ENCODE measurements at places on chromosomes 2 and 18. TPM values are rescaled to one million over a fixed set of nuclear protein-coding genes. Genes with fewer than 3 reads are reported as not detected.

Gene GTF3C2
- total RNA-seq = 81.7 TPM

Gene LDLRAD4
- total RNA-seq = 27.3 TPM

Gene NPHP1
- 1.9 TPM for total RNA-seq

Gene UGT1A4
- not detected for total RNA-seq

Gene IL36A
- total RNA-seq = not detected

Gene TUBB8B
- total RNA-seq = not detected

Gene EFHD1
- 0.22 TPM for total RNA-seq

DNA sequence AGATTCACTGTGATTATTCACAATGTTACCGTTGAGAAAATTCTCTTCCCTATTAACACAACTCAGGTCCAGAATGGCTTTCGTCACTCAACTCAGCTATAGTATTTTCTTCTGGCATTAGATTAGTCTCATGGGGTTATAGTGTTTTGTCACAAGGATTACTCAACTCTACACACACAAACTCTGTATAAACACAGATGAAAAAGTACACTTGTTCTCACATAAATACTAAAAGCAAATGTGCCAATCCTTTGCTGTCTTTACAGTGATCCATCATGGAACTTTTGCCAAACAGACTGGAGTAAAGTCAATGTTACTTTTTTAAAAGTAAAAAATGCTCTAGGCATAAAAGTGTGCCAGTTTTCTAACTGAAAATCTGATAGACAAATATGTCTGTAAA, 267.6 kb downstream of the RBM43 start:
- no peak overlapping the region for H3K27ac ChIP-seq
- no peak overlapping the region for H3K4me3 ChIP-seq
- H3K4me1 ChIP-seq = no peaks in the 10 kb centered on the region
- H3K36me3 ChIP-seq = no peaks in the 10 kb centered on the region

DNA sequence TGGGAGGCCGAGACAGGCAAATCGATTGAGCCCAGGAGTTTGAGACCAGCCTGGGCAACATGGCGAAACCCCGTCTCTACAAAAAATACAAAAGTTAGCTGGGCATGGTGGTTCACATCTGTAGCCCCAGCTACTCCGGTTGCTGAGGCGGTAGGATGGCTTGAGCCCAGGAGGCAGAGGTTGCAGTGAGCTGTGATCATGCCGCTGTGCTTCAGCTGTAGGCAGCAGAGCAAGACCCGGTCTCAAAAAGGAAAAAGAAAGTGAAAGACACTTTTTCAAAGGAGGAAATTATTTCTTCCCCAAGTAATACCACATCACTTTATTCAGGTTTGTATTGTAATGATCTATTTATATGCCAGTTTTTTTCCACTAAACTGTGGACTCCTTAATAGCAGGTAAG, 35.7 kb upstream of the TAF4B start:
- H3K27ac ChIP-seq = no peak overlapping the region
- H3K36me3 ChIP-seq = no peaks in the 10 kb centered on the region
- H3K4me3 ChIP-seq = peak overlapping the region; percentile 3
- H3K4me1 ChIP-seq = peaks cover 3% of the 10 kb centered on the region

- no peak overlapping the region for H3K4me3 ChIP-seq
- no peaks in the 10 kb centered on the region for H3K36me3 ChIP-seq
- H3K27me3 ChIP-seq = no peaks in the 10 kb centered on the region
- DNase-seq = no peak
- H3K4me1 ChIP-seq = no peaks in the 10 kb centered on the region
These were observed 24.1 kb downstream of the GULP1 start for GRCh38 chr2:188315750-188316149.

GRCh38 chr2:1742681-1743395, 1.5 kb downstream of the PXDN start:
- no peaks in the 10 kb centered on the region for H3K4me1 ChIP-seq
- no peak for DNase-seq
- no peak overlapping the region for H3K4me3 ChIP-seq
- peaks cover 5% of the 10 kb centered on the region for H3K27me3 ChIP-seq

- DNase-seq = no peak
- H3K36me3 ChIP-seq = no peaks in the 10 kb centered on the region
- no peaks in the 10 kb centered on the region for H3K27me3 ChIP-seq
- H3K4me3 ChIP-seq = no peak within 1 kb of the TSS
- H3K4me1 ChIP-seq = no peaks in the 10 kb centered on the region
- H3K27ac ChIP-seq = no peak within 1 kb of the TSS
These were observed at the start of gene DNAJC5G for GRCh38 chr2:27275211-27276150. Gene DNAJC5G (plus strand): TSS chr2:27275433. CDS start chr2:27276729, 1,296 bp downstream.

DNA sequence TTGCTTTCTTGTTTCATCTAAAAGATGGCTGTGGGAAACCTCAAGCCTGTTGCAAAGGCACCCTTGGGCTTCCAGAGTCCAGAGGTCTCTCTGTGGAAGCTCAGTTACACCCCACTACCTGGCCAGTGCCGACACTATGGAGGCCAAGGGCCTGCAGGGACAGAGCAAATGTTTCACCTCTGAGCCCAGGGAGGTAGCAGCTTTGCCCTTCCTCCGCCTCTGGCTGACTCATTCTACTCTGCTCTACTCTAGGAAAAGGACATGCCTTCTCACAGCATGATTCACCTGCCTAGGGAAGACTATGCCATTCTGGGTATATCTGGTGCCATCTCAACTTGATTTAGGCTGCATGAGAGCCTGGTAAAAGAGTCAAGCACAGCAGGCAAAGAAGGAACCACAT, 12.2 kb downstream of the MYOM1 start:
- no peaks in the 10 kb centered on the region for H3K27me3 ChIP-seq
- H3K36me3 ChIP-seq = no peaks in the 10 kb centered on the region
- no peaks in the 10 kb centered on the region for H3K4me1 ChIP-seq
- no peak overlapping the region for H3K27ac ChIP-seq
- no peak for DNase-seq
- no peak overlapping the region for H3K4me3 ChIP-seq

GRCh38 chr2:129439406-129440302, 539.8 kb upstream of the RAB6C start:
- no peaks in the 10 kb centered on the region for H3K4me1 ChIP-seq
- H3K27ac ChIP-seq = no peak overlapping the region
- no peaks in the 10 kb centered on the region for H3K36me3 ChIP-seq
- no peaks in the 10 kb centered on the region for H3K27me3 ChIP-seq
- DNase-seq = no peak

- H3K27ac ChIP-seq = no peak overlapping the region
- no peak overlapping the region for H3K4me3 ChIP-seq
- DNase-seq = no peak
These were observed 3.5 kb downstream of the MAPK4 start for GRCh38 chr18:50563376-50563775.

- peaks cover 33% of the 10 kb centered on the region for H3K4me1 ChIP-seq
- no peaks in the 10 kb centered on the region for H3K27me3 ChIP-seq
- peak overlapping the region; percentile 89 for H3K4me3 ChIP-seq
- H3K36me3 ChIP-seq = no peaks in the 10 kb centered on the region
- peak overlapping the region; percentile 94 for H3K27ac ChIP-seq
These were observed 515 bp upstream of the PLEKHB2 start for GRCh38 chr2:131104487-131105155.

GRCh38 chr2:216006164-216006663, 7.1 kb downstream of the MREG start:
- peaks cover 31% of the 10 kb centered on the region for H3K4me1 ChIP-seq
- H3K27ac ChIP-seq = no peak overlapping the region
- H3K27me3 ChIP-seq = no peaks in the 10 kb centered on the region
- peak overlapping the region; percentile 4 for H3K4me3 ChIP-seq

DNA sequence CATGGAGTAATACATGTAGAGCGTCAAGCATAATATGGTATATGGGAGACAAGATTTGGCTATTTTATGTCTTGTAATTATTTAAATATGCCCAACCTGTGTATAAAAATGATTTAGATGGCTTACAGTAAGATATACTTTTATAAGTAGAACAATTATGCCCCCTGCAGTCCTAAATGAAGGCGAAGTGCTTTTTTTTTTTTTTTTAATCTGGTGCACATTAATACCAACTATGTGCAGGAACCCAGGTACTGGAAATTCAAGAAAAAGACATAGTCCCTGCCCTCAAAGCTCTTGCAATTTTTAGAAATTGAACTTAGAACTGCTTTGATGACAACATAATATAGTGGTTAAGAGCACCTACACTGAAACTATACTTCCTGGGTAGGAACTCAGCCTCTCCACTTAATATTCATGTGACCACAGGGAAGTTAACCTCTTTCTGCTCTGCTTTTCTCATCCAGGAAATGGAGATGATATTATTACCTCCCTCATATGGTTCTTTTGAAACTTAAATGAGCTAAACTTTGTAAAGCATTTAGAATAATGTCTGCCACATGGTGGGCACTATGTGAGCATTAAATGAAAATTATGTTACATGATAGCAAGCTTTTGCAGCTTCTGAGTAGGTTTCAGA, 38.1 kb downstream of the AFTPH start:
- no peak overlapping the region for H3K27ac ChIP-seq
- H3K4me3 ChIP-seq = no peak overlapping the region
- peak; percentile 32 for DNase-seq

GRCh38 chr2:134917888-134918525, 615 bp upstream of the CCNT2 start:
- no peaks in the 10 kb centered on the region for H3K27me3 ChIP-seq
- peak overlapping the region; percentile 89 for H3K27ac ChIP-seq
- H3K4me1 ChIP-seq = peaks cover 44% of the 10 kb centered on the region
- peak overlapping the region; percentile 81 for H3K4me3 ChIP-seq
- DNase-seq = peak; percentile 83
- H3K36me3 ChIP-seq = peaks cover 4% of the 10 kb centered on the region

- H3K27ac ChIP-seq = no peak overlapping the region
- peaks cover 7% of the 10 kb centered on the region for H3K4me1 ChIP-seq
- no peak for DNase-seq
- no peaks in the 10 kb centered on the region for H3K27me3 ChIP-seq
These were observed 170.4 kb downstream of the NCK2 start for GRCh38 chr2:105915005-105915558.

DNA sequence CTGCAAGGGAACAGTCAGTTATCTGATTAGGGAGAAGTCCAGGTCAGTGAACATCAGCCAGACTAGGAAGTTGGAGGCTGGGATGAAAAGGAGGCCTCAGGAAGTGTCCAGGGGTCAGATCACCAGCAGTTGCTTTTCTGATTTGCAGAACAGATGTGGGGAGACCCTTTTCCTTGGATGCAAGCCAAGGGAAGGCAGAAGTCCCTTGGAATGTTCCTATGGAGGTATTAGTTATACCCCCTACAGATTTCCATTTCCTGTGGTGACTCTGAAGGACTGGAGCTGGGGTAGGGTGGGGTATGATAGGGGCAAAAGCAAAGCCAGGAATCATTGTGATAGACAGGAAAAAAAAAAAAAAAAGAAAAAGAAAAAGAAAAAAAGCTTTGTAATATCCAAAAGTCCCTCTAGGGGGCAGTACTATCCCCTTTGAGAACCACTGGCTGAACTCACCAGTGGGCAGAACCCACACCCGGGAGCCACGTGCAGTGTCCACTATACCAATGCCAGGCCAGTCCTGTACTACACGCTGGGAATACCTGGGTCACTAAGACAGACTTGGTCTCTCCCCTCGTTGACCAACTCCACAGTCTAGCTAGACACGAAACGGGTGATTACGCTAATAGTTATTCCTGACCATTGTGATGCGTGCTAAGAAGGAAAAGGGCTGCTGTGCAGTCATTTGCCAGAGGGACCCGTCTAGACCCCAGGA, 7.4 kb downstream of the DYSF start:
- no peaks in the 10 kb centered on the region for H3K36me3 ChIP-seq
- H3K27me3 ChIP-seq = peaks cover 6% of the 10 kb centered on the region
- no peak overlapping the region for H3K27ac ChIP-seq
- H3K4me3 ChIP-seq = no peak overlapping the region
- H3K4me1 ChIP-seq = no peaks in the 10 kb centered on the region

GRCh38 chr18:44848644-44849335, 168.1 kb downstream of the SETBP1 start:
- H3K27ac ChIP-seq = no peak overlapping the region
- no peak overlapping the region for H3K4me3 ChIP-seq
- no peak for DNase-seq
- H3K4me1 ChIP-seq = no peaks in the 10 kb centered on the region
- no peaks in the 10 kb centered on the region for H3K27me3 ChIP-seq

DNA sequence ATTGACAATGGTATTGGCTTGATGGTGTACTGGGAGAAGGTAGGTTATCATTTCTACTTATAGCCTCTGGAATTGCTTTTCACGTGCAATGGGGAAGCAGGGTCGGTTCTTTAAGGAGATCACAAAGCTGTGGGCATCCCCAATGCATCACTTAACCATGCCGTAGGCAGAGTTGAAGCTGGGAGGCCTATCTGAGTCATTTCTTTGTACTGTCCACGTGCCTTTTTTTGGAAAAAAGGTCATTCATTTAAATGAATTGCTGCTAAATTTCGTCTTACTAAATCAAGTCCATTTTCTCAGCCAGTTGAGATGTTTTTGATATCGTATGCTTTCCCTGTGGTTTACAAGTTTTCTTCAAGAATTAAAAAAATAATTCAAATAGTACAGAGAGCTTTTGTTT, 17.2 kb upstream of the GYPC start:
- no peaks in the 10 kb centered on the region for H3K4me1 ChIP-seq
- no peak overlapping the region for H3K4me3 ChIP-seq
- H3K27ac ChIP-seq = no peak overlapping the region
- H3K36me3 ChIP-seq = no peaks in the 10 kb centered on the region
- DNase-seq = no peak
- no peaks in the 10 kb centered on the region for H3K27me3 ChIP-seq

Data from CD8-positive, alpha-beta memory T cell (primary cell).